ENCODE measurements at places on chromosomes 12 and 14.

GRCh38 chr12:15453613-15454012 lies 131.3 kb downstream of the PTPRO start:
- peak; percentile 43 for DNase-seq

GRCh38 chr14:61628016-61628725 lies 67.1 kb upstream of the HIF1A start:
- DNase-seq, result peak; percentile 21

DNA sequence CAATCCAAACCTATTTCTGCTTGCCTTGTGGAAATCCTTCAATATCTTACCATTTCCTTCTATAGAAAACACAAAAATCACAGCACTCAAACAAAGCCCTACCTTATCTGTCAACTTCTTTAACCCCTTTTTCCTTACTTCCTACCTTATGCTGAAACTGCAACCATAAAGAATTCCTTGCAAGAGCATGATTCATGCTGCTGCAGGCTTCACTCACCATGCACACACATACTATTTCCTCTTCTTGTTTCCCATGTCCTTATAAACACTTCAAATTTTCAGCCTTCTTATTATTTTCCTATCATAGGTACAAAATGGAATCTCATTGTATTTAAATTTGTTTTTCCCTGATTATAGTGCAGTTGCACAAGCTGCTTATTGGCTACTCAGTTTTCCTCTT lies 23.3 kb downstream of the LMNTD1 start:
- DNase-seq, result no peak

DNA sequence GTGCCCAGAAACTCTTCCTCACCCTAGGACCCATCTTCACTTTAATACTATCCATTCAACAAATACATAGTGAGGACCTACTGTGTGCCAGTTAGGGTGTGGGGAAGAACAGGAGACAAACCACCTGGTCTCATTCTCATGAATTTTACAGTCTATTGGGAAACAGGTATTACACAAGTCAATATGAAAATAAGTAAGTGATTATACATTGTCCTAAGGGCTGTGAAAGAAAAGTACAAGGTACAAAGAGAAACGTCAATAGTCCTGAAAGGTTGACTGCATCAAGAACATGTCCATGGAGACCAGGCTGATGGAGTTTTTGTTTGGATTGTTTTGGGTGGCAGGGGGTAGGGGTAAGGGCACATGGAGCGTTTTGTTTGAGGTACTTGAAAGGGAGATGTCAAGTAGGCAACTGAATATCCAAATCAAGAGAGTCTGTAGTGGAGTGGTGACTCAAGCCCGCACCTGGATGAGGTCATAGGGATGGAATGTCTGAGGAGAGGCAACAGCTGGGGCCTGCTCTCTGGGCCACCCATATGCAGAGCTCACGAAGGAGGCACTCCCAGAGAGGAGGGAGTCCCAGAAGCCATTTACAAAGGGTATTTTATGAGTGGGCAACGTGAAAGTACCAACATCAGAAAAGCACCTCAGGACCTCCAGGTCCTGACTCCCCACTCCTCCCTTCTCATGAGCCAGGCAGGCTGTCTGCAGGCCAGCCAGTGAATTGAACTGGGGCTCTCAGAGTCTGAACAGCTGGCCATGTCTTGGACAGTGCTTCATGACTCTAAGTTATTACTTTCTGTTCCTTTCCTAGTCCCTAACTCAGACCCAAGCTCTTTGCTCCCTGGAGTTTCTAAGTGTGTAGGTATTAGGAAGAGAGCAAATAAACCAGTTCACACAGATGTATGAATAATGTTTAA lies 272.0 kb downstream of the ZFP36L1 start:
- no peak for DNase-seq

DNA sequence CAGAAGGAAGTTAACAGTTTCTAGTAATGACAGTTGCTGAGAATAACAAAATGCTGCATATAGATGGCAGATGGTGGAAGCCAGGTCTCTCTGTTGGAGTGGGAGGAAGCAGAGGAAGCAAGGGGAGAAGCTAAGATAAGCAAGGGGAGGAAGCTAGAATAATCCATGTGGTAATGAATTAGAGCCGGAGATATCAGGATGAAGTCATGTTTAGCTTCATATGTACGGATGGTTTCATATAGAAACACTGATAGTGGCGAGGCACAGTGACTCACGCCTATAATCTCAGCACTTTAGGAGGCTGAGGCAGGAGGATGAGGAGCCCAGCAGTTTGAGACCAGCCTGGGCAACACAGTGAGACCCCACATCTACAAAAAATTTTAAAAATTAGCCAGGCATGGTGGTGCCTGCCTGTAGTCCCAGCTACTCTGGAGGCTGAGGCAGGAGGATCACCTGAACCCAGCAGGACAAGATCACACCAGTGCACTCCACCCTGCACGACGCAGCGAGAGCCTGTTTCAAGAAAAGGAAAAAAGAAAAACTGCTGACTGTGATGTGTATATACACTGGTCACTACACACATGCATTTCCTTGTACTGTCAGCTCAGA lies 49.2 kb downstream of the ANAPC7 start:
- peak; percentile 43 for DNase-seq

GRCh38 chr14:26626256-26626655 lies 28.4 kb upstream of the NOVA1 start:
- DNase-seq, result no peak

GRCh38 chr14:60656686-60657455 lies 7.6 kb upstream of the SIX1 start:
- DNase-seq, result peak; percentile 76

DNA sequence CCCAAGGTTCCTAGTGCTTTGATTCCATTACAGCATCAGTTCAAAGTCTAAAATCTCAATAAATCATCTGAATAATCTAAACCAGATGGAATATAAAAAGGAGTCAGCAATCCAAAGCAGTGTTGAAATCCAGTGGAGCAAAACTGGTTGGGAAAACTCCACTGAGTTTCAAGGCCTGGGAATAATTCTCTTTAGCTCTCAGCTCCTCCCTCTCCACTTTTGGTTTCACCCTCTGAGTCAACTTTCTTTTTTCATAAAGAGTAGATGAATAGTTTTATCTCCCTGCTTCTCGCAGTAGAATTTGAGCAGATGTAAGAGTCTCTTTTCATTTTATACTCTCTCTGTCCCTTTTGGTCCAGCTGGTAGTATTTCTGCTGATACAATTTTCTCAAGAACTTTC lies 338.6 kb downstream of the APAF1 start:
- no peak for DNase-seq

DNA sequence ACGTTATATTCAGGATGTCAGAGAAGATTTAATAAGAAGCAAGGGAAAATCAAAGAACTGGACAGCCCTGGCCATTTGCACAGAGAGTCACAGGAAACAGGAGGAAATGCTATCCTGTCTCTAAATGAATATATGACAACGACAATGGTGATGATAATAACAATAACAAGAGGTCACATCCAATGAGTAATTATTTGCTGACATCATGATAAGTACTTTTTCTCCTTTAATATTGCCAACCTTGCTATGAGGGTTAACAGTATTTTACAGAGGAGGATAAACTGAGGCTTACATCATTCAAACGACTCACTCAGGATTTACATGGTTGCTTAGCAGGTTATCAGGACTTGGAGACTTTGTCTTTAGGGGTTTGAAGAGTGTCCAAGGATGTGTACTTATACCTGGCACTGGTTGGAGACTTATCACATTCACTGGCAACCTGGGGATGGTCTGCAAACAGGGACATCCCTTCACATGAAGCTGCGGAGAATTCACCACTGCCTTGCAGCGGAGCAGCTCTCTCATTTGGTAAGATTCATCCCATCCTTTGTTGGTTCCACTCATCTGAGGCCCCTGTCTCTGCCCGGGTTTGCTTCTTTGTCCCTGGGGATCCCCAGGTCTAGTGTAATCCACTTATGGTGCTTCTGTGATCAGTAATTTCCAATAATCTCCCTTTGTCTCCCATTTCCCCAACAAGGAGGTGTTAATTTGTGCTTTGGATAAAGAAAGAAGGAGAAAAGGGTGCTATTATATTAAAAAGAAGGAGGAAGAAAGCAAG lies 637.8 kb downstream of the BCL11B start:
- DNase-seq, result no peak

DNA sequence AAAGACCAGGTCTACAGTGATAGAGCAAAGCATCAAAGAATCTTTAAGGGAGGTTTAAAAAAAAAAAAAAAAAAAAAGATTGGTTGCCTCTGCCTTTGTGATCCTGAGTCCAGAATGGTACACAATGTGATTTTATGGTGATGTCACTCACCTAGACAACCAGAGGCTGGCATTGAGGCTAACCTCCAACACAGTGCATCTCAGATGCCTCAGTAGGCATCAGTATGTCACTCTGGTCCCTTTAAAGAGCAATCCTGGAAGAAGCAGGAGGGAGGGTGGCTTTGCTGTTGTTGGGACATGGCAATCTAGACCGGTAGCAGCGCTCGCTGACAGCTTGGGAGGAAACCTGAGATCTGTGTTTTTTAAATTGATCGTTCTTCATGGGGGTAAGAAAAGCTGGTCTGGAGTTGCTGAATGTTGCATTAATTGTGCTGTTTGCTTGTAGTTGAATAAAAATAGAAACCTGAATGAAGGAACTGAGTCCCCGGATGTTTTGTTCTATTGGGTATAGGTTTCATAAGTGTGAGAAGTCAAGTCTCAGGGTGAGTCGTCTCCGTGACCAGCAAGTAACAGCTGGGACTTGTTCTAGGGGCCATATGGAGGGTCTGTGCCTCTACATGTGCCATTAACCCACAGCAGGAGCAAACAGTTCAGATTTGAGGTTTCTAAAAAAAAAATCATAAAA lies 9.3 kb downstream of the PEBP1 start:
- no peak for DNase-seq

GRCh38 chr12:92134638-92135274 lies 10.9 kb downstream of the BTG1 start:
- DNase-seq, result peak; percentile 70

DNA sequence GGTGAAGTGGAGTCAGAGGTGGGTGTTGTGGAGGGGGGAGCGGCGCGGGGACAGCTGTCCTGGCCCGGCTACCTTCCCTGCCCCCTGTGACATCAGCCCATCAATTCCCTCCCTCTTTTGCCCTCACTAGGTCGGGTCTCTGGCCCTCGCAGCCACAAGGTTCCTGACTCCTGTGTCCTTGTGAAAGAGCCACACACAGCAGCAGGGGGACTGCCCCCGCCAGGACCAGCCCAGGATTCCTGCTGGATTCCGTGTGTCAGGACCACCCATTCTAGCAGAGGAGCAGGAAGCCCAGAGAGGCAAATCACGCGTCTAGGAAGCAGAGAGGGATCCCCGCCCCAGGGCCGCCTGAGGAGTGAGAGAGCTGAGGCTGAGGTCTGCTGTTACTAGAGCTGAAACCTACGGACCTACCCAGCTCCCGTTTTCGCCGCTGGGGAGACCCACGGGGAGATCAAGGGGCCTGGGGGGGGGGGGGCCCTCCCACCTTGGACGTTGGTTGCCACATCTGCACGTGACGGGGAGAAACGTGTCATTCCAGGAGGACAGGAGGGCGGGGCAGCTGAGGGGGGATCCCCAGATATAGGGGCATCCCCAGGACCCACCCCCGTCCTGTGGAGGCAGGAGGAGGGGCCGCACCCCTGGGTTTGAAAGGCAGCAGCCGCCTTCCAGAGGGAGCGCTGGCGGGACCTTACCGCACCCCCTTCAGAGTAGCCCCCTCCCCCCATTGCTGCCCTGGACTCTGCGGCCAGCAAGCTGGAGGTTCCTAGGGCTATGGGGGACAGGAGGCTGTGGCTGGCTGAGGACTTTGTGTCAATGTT lies 12.5 kb upstream of the INF2 start:
- no peak for DNase-seq

- no peak for DNase-seq
These were observed 40.4 kb downstream of the P2RX4 start for GRCh38 chr12:121250359-121250758.

DNA sequence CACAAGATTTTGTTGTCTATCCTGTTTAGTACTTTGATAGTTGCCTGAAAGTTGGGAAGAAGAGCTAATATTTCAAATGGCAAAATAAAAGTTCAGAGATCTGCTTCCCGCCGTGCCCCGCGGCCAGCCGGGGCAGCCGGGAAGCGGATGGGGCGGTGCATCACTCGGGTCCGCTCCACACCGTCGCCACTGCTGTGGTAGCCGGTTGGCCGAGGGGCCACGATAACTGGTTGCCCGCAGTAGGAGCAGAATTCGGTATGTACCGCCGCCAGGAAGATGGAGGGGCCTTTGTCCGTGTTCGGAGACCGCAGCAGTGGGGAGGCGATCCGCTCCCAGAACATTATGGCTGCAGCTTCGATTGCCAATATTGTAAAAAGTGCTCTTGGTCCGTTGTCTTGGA lies 427.2 kb upstream of the PDE3A start:
- DNase-seq, result no peak

GRCh38 chr14:92506231-92506630 lies 7.3 kb upstream of the RIN3 start:
- DNase-seq, result no peak

DNA sequence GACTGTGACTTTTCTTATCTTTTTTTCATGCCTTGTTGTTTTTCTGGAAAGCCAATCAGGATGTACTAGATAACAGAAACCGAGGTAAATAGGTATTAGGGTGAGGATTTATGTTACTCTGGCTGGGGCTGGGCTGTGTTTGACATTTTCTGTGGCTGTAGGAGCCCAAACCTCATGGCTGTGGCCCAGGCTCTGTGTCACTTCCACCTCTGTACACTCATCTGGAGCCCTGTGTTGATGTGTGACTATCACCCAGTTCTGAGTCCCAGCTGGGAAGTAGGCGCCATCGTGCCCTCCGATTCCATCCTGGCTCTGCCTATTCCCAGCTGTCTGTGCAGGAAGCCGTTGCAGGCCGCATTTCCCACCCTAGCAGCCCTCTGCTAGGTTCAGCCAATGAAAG lies 1.6 kb upstream of the HHIPL1 start:
- DNase-seq, result no peak

DNA sequence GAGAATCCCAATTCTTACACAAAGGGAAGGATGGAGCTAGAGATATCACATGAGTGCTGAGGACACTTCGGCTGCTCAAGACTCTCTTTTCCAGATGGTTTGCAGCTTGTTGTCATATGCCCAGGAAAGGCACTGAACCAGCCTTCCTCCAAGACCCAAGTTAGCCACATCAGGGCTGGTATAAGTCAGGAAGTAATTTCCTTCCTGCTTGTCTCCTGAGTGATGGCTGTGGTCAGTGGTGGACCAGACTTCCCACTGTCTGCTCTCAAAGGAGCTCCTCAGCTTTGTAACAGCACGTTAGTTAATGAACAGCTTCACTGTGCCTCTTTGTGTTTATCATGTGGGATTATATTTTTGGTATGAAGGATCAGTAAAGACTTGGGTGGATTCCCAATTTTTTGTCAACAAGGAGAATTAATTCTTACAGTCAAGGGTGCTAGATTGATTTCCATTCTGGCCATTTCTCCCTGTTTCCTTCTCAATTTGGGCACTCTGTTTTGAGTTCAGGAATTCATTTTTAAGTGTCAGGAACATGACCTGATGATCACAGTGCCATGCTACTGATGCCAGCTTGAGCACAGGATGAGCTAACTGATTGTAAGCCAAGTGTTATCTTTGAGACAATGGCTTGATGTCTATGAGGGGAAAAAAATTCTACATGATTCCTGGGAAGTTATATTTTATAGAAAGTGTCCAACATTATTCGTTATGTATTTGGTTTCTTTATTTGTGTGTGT lies 145.8 kb downstream of the GCH1 start:
- DNase-seq, result no peak

Data from suppressor macrophage treated with lipopolysaccharide for 4 hours (primary cell).